ENCODE measurements at places on chromosomes 5 and 9.
A peak's percentile ranks its signal among the peaks of the same experiment; 100 is the strongest.

DNA sequence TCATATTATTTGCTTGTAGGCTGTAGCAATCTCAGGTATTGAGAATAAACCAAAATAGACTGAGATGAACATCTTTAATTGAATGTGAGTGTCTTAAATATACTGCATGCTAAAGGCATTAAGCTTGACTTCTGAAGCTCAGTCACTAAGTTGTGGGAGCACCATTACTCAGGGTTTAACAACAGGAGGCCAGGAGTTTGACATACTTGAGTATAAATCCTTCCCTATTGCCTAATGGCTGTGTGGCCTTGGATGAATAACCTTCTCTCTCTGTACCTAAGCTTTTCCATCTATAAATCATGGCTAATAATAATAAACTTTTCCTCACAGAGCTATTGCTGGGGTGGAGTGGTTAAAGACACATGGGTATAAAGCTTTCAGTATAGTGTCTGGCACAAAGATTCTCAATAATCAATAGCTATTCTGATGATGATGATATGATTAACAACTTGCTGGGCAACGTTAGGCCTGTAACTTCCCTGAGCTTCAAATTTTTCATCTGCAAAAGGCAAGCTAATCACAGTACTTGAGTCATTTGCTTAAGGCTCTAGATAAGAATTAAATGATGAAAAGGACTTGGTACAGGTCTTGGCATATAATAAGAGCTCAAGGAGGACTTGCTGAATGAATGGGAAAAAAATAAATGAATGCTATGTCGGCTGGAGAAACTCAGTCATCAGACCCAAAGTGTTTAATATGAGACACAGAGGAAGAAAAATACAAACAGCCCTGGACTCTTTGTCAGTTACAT is 174.0 kb upstream of the IL12B start:
- no peak for DNase-seq
- H3K4me3 ChIP-seq = no peak overlapping the region
- H3K4me1 ChIP-seq = no peaks in the 10 kb centered on the region
- H3K36me3 ChIP-seq = no peaks in the 10 kb centered on the region
- H3K27me3 ChIP-seq = peaks cover 3% of the 10 kb centered on the region
- no peak overlapping the region for H3K27ac ChIP-seq

DNA sequence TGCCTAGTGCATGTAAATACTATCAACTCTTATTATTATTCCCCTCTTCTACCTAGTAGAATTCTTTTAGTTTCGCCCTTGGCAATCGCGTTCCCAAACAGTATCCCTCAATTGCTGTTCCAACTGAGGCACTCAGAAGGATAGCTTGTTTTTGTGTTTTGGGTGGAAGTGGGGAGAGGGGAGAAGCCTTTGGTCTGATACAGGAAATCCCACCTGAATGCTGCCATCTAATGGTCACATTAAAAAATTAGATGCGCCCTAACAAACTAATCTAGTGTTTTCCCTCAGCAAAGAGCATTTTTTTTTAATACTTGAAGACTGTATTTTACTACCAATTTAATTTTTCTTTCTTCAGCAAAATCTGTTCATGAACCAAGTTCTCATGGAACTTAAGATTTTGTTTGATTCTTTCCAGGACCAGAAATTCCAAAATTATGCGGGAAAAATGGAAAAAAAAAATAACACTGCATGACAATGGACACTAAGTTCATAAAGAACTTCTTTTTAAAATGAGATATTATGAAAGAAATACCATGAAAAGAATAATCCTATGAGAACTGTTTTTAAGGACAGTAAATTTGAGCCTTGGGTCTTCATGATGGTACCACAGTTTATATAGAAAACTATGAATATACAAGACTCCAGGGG is 22.2 kb upstream of the GLDC start:
- DNase-seq = no peak
- H3K4me3 ChIP-seq = no peak overlapping the region
- no peaks in the 10 kb centered on the region for H3K27me3 ChIP-seq
- H3K4me1 ChIP-seq = peaks cover 1% of the 10 kb centered on the region
- H3K27ac ChIP-seq = no peak overlapping the region

DNA sequence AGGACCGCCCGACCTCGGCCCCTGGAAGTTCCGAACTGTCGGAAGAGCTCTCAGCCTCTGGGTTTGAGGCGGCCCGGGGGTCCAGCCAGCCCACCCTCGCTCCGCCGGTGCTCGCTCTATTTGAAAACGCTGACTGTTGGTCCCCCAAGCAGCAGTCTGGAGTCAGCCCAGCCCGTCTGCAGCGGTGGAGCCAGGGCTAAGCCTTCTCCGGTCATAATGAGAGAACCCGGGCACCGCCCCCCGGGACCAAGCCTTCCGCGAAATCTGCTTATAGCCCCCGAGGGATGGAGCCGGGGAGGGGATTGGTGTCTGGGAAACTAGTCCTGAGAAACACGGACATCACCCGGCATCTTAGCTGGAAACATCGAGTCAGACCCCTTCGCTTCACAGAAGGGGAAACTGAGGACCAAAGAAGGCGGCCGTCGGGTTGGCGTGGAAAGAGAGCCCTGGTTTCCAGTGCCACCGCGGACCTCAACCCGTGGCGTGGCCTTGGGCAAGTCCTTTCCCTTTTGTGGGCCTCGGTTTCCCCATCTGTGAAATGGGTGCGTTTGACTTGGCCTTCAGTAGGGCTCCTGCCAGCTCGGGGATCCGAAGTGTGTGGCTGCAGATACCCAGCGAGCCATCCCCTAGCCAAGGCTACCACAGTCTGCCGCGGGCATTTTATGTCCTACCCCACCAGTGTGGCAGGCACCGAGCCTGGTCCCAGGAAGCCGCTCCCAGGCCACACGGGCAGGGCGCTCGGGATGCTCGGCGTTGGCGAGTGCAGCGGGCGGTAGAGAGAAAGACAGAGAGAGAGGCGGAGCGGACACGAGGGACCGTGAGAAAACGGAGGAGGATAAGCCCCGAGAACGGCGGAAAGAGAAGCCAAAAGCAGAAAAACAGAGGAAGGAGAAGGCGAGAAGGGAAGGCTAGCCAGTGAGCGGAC is 857 bp downstream of the ADAM19 start:
- peaks cover 58% of the 10 kb centered on the region for H3K36me3 ChIP-seq
- H3K4me3 ChIP-seq = peak overlapping the region; percentile 92
- peaks cover 58% of the 10 kb centered on the region for H3K4me1 ChIP-seq

DNA sequence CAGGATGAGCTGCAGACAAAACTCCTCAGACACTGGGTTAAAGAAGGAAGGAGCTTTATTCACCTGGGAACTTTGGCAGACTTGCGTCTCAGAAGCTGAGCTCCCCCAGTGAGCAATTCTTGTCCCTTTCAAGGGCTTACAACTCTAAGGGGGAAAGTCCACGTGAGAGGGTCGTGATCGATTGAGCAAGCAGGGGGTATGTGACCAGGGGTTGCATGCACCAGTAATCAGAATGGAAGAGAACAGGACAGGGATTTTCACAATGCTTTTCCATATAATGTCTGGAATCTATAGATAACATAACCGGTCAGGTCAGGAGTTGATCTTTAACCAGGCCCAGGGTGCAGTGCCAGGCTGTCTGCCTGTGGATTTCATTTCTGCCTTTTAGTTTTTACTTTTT is 202.8 kb upstream of the MRPS30 start:
- H3K36me3 ChIP-seq = no peaks in the 10 kb centered on the region
- H3K27me3 ChIP-seq = no peaks in the 10 kb centered on the region
- H3K27ac ChIP-seq = no peak overlapping the region
- no peak overlapping the region for H3K4me3 ChIP-seq

DNA sequence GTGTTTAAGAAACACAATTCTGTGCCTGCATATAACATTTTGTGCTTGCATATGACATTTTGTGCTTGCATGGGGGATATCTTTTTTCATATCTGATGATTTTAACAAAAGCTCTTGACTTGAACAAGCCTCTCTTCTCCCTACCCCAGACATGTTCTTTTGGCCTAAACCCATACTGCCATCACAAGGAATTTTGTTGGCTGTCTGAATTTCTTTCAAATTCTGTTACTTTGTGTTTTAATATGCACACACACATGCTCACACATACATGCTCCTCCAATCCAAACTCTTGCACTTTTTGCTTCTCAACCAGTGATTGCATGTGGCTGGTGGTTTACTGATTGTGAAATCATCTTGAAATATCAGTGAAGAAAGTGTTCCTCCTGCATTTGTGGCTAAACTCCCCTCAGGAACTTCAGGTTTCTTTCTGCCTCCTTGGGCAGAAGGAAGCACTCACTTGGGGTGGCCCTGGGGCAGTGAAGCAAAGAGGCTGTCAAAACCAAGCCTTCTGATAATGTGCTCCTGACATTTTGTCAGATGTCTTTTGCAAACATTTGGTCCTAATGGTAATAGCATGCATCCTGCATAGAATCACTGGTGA is 377.2 kb upstream of the KLF4 start:
- no peak for DNase-seq
- H3K36me3 ChIP-seq = no peaks in the 10 kb centered on the region
- H3K27ac ChIP-seq = no peak overlapping the region
- H3K4me1 ChIP-seq = no peaks in the 10 kb centered on the region

GRCh38 chr9:105455836-105456475 is 8.1 kb downstream of the FSD1L start:
- H3K27me3 ChIP-seq = no peaks in the 10 kb centered on the region
- H3K36me3 ChIP-seq = peaks cover 20% of the 10 kb centered on the region
- no peak for DNase-seq
- H3K4me1 ChIP-seq = peaks cover 11% of the 10 kb centered on the region

- peaks cover 16% of the 10 kb centered on the region for H3K4me1 ChIP-seq
Observed at GRCh38 chr5:159274676-159275075, 11.6 kb downstream of the UBLCP1 start.

DNA sequence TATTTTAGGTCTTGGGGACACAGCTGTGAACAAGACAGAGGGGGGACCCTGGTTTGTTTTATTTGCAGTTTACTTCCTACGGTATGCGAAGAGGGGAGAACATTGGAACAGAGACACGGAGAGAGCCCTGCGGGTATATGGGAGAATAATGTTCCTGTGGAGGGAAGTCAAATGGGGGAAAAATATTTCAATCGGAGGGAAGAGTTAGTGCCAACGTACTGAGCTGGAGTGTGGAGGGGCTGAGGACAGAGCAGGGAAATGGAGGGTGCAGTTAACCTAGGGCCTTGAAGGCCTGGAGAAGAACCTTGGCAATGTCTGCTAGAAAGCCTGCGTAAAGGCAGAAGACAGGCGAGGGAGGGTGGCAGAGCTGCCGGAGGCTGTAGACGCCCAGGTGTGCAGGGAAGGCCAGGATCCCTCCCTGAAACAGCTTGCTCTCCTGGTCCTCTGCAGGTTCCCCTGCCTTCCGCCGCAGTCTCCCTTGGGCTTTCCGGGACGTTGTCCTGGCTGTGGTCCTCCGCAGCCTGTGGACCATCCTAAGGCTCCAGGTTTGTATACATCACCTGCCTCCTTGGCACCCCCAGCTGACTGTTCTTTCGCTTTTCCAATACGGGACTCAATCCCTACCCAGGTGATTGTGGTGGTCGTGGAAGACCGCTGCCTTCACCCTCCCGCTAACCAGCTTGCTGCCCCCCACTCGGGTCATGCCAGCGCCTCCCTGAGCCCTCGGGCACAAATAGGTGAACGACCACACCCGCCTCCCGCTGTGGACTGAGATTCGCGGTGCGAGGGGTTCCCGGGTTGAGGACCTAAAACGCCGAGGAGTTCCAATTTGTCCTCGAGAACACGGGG is 1.9 kb upstream of the RACK1 start:
- H3K36me3 ChIP-seq = peaks cover 62% of the 10 kb centered on the region
- H3K4me1 ChIP-seq = peaks cover 69% of the 10 kb centered on the region
- DNase-seq = no peak
- H3K4me3 ChIP-seq = peak overlapping the region; percentile 91
- peak overlapping the region; percentile 92 for H3K27ac ChIP-seq

- H3K27me3 ChIP-seq = no peaks in the 10 kb centered on the region
- peak overlapping the region; percentile 94 for H3K4me3 ChIP-seq
- no peak for DNase-seq
Observed at GRCh38 chr9:128321879-128322403, 306 bp downstream of the TRUB2 start.

DNA sequence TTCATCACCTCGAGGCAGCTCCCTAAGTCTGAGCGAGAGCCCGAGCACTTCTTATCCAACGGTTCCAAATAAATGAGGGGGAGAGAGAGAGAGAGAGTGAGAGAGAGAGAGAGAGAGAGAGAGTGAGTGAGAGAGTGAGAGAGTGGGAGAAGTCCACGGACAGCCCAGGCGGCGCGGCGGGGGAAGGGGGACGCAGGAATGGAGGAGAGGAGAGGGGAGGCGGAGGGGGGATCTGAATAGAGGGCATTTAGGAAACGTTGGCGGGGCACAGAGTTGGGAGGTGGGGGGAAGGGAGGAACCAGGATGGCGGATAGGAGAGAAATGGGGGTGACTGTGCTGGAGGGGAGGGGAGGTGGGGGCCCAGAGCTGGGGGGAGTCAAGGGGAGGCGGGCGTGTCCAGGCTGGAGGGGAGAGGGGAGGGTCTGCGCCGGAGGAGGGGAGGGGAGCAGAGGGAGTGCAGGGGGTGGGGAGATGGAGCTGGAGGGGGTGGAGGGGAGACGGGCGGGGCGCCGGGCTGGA is 398 bp upstream of the BASP1 start:
- H3K4me3 ChIP-seq = no peak overlapping the region
- H3K27ac ChIP-seq = no peak overlapping the region
- H3K36me3 ChIP-seq = no peaks in the 10 kb centered on the region
- no peak for DNase-seq
- peaks cover 40% of the 10 kb centered on the region for H3K27me3 ChIP-seq

- no peak overlapping the region for H3K4me3 ChIP-seq
- H3K27ac ChIP-seq = no peak overlapping the region
- H3K27me3 ChIP-seq = no peaks in the 10 kb centered on the region
Observed at GRCh38 chr5:124034963-124035362, 523.0 kb downstream of the CSNK1G3 start.

DNA sequence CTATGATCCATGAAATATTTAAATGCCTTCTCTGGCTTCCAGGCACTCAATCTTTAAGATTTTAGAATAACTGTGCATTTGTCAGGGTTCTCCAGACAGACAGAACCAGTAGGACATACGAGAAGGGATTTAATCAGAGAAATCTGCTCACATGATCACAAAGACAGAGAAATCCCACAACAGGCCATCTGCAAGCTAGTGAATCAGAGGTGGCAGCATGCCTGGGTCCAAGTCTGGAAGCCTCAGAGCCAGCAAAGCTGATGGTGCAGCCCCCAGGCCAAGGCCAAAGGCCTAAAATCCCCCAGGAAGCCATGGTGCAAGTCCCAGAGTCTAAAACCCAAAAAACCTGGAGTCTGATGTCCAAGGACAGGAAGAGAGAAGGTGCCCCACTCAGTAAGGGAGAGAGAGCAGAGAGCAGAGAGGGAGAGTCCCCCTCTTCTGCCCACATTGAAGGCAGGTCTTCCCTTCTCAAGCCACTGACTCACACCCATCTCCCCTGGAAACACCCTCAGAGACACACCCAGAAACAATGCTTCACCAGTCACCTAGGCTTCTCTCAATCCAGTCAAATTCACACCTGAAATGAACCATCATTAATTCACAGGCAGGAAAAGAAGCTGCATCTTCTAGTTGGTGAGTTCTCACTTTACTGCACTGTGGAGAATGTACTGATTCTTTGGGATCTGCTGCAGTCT is 48.7 kb downstream of the CAMSAP1 start:
- H3K4me1 ChIP-seq = peaks cover 15% of the 10 kb centered on the region
- H3K4me3 ChIP-seq = no peak overlapping the region
- peaks cover 10% of the 10 kb centered on the region for H3K36me3 ChIP-seq
- DNase-seq = no peak
- no peak overlapping the region for H3K27ac ChIP-seq

GRCh38 chr5:126656401-126657007 is 55.8 kb downstream of the PHAX start:
- no peak overlapping the region for H3K27ac ChIP-seq
- H3K4me3 ChIP-seq = no peak overlapping the region
- H3K27me3 ChIP-seq = peaks cover 5% of the 10 kb centered on the region
- no peaks in the 10 kb centered on the region for H3K36me3 ChIP-seq
- peak; percentile 24 for DNase-seq

- H3K4me3 ChIP-seq = peak within 1 kb of the TSS; percentile 52
- peak; percentile 35 for DNase-seq
- H3K27me3 ChIP-seq = peaks cover 38% of the 10 kb centered on the region
- no peaks in the 10 kb centered on the region for H3K36me3 ChIP-seq
- H3K27ac ChIP-seq = no peak within 1 kb of the TSS
Observed at GRCh38 chr9:134325813-134326723, at the start of gene RXRA. Gene RXRA, plus strand, starts transcription at chr9:134326455. Its CDS starts 177 bp downstream, at chr9:134326632.
